ENCODE measurements at places on chromosomes 5 and 9.

GRCh38 chr5:81524015-81524414, 130.1 kb upstream of the ACOT12 start:
- DNase-seq: no peak

DNA sequence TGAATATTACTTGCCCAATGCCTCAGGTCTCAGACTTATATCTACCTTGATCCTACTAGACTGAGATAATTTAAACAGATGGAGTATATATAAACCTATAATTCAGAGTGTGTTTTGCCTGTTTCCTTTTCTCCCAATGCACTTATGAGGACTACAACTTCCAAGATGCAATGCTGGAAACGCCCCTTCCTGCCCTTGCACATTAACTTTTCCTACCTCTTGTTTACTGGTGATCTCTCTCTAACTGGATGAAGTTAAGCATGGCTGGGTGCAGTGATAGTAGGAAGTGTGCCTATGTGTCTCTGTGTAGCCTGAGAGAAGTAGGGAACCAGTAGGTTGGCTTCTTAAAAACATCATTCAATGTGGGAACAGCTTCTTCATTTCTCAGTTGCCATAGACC, 115.2 kb downstream of the SVEP1 start:
- DNase-seq: no peak

GRCh38 chr5:37835380-37835973, 4.4 kb downstream of the GDNF start:
- DNase-seq: no peak

- no peak for DNase-seq
Measured at GRCh38 chr5:21263361-21263760, 1275.4 kb upstream of the CDH18 start.

DNA sequence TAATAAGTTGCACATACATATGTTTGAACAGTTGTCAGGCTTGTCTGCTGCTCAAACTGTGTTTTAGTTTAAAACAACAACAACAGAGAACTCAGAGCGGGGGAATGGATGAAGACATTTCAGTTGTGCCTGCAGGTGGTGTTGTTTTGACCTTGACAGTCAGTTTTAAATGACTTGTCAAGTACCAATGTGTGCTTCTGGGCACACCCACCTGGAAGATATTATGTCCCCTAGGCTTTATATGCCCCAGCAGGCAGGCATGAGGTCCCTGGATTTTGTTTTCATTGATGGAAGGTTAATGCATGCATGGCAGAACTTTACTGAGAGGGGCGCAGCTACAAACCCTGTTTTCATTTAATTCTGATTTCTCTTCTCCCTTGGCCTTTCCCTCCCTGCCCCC, 84.6 kb downstream of the AOPEP start:
- no peak for DNase-seq

DNA sequence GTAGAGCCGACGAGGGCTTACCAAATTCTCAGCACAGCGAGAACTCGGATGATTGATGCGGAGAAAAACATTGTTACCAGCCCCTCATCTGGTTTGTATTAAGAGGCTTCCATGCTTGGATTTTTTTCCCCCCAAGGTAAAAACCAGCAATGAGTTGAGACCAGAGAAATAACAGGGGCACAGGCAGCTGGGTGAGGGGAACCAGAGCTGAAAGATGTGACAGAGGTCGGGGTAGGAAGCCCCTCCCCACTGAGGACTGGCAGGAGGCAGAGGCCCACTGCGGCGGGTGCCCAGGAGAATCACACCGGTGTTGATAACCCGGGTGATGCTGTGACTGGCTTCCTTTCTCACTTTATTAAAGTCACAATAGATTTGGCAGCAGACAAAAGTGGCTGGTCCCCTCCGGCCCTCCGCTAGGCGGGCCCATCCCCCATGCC, 116.5 kb upstream of the PHYKPL start:
- no peak for DNase-seq

GRCh38 chr9:79885093-79885857, 313.5 kb downstream of the TLE4 start:
- no peak for DNase-seq

DNA sequence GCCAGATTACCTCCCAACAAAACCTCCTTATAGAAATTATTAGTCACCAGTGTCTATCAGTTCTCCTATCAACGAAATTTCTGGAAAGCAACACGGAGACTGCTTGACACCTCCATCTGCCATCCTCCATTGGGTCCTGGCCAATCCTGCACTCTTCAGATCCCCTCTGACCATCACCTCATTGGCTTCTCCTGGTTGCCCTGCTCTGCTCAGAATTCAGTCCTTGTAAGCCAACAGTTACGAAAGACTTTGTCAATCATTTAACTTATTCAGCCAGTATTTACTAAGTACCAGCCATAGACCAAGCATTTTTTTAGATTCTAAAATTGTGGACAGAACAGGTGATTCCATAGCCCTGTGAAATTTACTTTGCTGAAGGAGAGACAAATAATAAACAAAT, 228.5 kb downstream of the MARCHF11 start:
- no peak for DNase-seq

GRCh38 chr9:127518091-127518856, 67.0 kb downstream of the LRSAM1 start:
- no peak for DNase-seq

DNA sequence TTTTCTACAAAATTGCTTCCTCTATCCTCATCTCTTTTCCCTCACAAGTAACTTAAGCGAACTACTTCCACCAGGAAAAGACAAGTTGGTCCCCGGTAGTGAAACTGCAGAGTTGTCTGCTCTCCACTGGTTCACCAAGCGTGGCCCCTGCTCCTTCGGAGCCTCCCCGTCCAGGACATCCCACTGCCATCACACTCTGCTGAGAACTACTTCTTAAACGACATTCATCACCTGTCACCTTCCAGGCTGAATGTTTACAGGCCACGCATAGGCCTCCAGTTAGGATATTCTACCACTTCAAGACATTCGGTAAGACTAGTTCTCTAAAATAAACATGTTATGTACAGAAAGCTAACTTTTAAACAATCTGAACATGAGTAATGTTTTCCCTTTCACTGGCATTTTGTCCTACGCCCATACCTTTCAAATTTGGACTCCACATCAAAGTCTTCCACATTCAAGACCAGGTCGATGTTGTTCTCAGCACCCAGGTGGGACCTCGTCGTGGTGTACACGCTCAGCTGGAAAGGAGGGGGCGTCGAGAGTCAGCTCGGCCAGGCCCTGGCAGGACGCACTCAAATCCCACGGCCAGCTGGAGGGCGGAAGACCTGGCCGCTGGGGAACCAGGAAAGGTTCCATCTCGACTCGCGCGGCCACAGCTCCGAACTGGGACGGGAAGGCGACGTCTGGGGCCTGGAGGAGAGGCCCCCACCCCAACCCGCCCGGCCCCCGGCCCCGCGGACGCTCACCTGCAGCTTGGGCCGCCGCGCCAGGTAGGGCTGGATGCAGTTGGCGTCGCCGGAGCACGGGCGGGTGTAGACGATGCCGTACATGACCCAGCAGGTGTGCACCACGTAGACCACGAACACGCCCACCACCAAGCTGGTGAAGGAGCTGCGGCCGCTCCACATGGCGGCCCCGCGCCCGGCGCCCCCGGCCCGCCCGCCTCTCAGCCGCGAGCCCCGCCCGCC, 683 bp downstream of the CLPTM1L start:
- no peak for DNase-seq

- no peak for DNase-seq
Measured at GRCh38 chr5:168822745-168823281, 243.6 kb upstream of the PANK3 start.

- no peak for DNase-seq
Measured at GRCh38 chr5:171882118-171882517, 96.5 kb downstream of the SMIM23 start.

GRCh38 chr5:163978897-163979296, 473.5 kb downstream of the MAT2B start:
- no peak for DNase-seq

GRCh38 chr9:86687788-86688187, 259.5 kb downstream of the GAS1 start:
- no peak for DNase-seq

DNA sequence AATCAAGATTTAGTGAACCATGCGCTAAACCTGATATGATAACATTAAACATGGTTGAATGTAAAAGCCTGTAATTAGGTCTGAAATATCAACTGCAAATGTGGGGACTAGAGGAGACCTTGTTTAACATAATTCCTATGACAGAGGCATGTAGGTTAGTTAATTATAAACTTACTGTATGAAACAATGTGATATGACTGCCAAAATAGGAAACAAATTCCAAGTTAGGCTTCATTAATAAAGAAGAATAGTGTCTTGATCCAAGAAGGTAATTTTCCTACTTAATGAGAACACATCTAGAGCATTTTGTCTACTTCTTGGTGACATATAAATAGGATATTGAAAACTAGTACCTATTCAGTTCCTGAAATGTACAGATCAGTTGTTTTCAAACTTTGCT, 136.2 kb upstream of the TARS1 start:
- no peak for DNase-seq

DNA sequence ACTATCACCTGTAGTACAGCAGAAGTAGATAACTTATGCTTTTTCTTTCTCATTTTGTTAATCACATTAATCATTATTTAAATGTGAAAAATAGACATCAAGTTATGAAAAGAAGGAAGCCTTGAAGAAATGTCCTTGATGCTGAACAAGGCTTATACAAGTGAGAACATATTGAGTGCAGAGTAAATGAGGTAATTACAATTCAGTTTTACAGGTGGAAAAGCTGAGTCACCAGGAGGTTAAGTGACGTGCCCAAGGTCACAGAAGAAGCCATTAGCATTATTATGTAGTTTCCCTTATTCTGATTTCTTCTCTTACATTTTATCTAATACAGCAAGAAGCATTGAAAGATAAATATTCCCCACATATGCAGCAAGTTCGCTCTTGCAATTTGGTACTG, 998.5 kb upstream of the CDH6 start:
- no peak for DNase-seq

DNA sequence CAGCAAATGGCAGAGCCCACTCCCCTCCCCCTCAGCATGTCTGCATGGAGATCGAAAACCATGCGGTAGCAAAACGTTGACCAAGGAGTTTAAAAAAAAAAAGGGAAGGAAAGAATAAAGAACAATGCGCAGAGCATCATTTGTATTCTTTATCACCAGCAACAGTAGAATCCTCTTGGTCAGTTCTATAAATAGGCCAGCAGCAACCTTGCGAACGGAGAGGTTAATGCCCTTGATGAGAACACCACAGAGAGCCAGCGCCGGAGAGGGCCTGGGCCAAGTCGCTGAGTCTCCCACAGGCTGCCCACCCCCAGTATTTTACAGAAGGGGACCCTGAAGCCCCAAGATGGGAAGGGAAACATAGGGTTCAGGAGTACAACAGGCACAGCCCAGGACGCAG, 22.7 kb downstream of the WHRN start:
- no peak for DNase-seq

DNA sequence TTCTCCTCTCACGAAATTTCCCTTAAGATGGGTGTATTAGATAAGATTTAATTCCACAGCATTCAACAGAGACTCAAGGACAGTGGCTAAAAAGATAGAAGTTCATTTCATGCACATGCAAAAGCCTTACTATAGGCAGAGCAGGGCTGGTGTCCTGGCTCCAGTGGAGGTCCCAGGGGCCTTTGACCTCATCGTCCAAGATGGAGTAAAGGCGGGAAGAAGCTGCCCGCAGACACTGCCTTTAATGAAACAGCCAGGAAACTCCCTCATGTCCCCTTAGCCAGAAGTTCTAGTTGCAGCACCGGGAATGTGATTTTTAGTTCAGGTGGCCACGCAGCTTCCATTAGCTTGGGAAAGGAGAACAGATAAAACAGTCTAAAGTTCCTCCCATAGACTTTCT, 190.3 kb downstream of the TLE4 start:
- DNase-seq: no peak

DNA sequence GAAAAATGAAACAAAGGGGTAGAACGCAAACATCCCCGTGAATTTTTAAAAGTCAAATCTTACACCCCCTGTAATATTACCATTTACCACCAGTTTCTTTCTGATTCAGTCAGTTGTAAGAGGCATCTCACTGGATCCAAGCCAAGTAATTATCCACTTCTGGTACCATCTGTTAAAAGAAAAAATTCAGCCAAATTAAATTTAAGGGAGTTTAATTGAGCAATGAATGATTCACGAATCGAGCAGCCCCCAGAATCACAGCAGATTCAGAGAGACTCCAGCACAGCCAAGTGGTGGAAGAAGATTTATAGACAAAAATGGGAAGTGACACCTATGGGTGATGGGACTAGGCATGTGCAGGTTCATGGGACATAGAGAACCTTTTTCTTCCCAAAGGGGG, 29.9 kb upstream of the MTMR12 start:
- DNase-seq: no peak

DNA sequence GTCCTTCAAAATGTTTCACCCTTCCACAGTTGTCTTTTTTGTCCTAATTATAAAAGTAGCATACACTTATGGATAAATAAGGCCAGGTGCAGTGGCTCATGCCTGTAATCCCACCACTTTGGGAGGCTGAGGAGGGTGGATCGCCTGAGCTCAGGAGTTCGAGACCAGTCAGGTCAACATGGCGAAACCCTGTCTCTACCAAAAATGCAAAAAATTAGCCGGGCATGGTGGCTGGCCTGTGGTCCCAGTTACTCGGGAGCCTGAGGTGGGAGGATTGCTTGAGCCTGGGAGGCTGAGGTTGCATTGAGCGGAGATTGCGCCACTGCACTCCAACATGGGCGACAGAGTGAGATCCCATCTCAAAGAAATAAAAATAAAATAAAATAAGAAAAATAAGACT, 1.6 kb downstream of the C5orf52 start:
- DNase-seq: no peak

- no peak for DNase-seq
Measured at GRCh38 chr5:54259981-54260380, 50.4 kb downstream of the ARL15 start.

GRCh38 chr9:33161011-33161588, 6.0 kb downstream of the B4GALT1 start:
- no peak for DNase-seq

DNA sequence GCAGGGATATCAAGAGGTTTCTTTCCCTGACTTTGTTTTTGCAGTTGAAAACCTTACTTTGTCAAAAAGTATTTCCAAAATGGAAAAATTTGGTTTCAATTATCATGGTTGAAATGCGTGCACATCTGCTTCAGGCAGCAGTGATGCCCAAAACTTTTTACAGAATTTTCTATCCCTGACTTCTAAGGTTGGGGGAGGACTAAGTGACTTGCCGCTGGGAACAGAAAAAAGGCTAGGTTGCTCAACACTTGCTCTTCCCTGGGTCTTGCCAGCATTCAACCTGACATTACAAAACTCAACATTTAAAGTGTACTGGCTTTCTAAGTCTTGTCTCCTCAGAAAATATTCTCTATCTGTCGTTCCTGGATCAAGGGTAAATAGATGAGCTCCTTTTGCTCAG, 4.7 kb downstream of the KLHL3 start:
- DNase-seq: no peak

DNA sequence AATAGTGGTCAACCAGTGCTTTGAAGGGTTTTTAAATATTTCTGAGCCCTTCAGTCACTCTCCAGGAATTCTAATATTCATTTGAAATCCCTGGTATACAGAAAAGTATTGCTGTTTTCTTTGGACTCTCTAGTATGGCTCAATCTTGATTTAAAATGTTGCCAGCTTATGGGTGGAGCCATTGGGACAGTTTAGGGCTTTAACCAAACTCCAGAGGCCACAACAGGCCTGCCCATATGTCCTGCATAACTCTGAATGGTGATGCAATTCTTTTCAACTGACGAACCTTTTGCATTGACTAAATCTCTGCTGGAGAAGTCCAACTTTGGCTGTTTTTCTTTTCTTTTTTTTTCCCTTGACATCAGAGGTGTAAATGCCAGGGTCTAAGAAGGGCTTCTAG, 10.3 kb upstream of the ANKHD1 start:
- no peak for DNase-seq
